ENCODE measurements at places on chromosomes 13 and 19. TPM values are rescaled to one million over a fixed set of nuclear protein-coding genes. Genes with fewer than 3 reads are reported as not detected.

The ZNF534 gene
- total RNA-seq: not detected

GRCh38 chr19:45789035-45789786 is 3.4 kb downstream of the DMWD start:
- no peak for DNase-seq
- H3K4me3 ChIP-seq: no peak overlapping the region
- H3K4me1 ChIP-seq: peaks cover 22% of the 10 kb centered on the region
- peaks cover 64% of the 10 kb centered on the region for H3K36me3 ChIP-seq
- H3K27me3 ChIP-seq: peaks cover 4% of the 10 kb centered on the region

- no peak for DNase-seq
- no peaks in the 10 kb centered on the region for H3K27me3 ChIP-seq
- H3K4me1 ChIP-seq: no peaks in the 10 kb centered on the region
- no peak overlapping the region for H3K27ac ChIP-seq
These were observed 37.6 kb downstream of the SOX21 start for GRCh38 chr13:94674609-94675348.

DNA sequence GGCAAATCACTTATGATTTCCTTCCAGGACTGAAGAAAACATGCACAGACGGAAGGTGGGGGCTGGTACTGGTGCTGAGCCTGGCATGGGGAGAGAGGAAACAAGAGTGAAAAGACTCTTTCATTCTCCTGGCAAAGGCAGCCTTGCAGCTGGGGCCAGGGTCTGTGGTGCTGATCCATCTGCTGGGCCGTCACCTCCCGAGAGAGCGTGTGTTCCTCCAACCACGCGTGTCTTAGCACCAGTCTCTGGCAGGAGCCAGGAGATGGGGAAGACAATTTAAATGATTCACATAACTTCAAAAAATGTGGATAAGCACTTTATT is 23.9 kb upstream of the SPART start:
- H3K27ac ChIP-seq: no peak overlapping the region
- H3K27me3 ChIP-seq: no peaks in the 10 kb centered on the region
- H3K4me1 ChIP-seq: no peaks in the 10 kb centered on the region
- no peak overlapping the region for H3K4me3 ChIP-seq
- H3K36me3 ChIP-seq: no peaks in the 10 kb centered on the region
- DNase-seq: no peak

The CA11 gene
- 4.4 TPM for total RNA-seq
